ENCODE measurements at places on chromosomes 3 and 15.

- no peak for DNase-seq
Measured at GRCh38 chr15:100224206-100225185, 117.3 kb downstream of the ADAMTS17 start.

- DNase-seq, result no peak
Measured at GRCh38 chr3:160949460-160949859, 155.7 kb downstream of the B3GALNT1 start.

- DNase-seq, result no peak
Measured at GRCh38 chr3:40718209-40718608, 193.4 kb downstream of the ZNF621 start.

- no peak for DNase-seq
Measured at GRCh38 chr3:28291577-28291976, 50.2 kb downstream of the CMC1 start.

GRCh38 chr15:40043927-40044716 is 5.1 kb upstream of the SRP14 start:
- DNase-seq, result no peak

- no peak for DNase-seq
Measured at GRCh38 chr15:92625251-92625980, 30.2 kb downstream of the FAM174B start.

GRCh38 chr3:122661633-122662032 is 19.0 kb upstream of the PARP14 start:
- no peak for DNase-seq

DNA sequence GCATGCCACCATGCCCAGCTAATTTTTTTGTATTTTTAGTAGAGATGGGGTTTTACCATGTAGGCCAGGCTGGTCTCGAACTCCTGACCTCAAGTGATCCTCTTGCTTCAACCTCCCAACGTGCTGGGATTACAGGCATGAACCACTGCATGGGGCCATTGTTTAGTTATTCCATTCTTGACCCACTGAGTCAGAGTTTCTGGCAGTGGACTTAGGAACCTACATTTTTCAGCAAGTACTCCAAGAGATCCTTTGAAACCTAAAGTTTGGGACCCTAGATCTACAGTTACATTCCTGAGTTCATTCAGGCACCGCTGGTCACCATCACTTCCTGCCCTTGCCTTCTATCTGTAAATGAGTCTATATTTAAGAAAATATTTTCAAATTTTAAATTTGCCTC is 1.4 kb upstream of the TNFSF10 start:
- no peak for DNase-seq

Data from stimulated activated CD4-positive, alpha-beta T cell treated with anti-CD3 and anti-CD28 coated beads, Interleukin-12 subunit alpha, Interleukin-12 subunit beta, amount 100 ng/mL, for 48 hours (primary cell).